ENCODE measurements at places on chromosomes 3 and 15. TPM values are rescaled to one million over a fixed set of nuclear protein-coding genes. Genes with fewer than 3 reads are reported as not detected.

GRCh38 chr3:151225040-151225975, 22.3 kb upstream of the GPR171 start:
- no peak for DNase-seq

Gene B3GALNT1
- total RNA-seq: 9.3 TPM

DNA sequence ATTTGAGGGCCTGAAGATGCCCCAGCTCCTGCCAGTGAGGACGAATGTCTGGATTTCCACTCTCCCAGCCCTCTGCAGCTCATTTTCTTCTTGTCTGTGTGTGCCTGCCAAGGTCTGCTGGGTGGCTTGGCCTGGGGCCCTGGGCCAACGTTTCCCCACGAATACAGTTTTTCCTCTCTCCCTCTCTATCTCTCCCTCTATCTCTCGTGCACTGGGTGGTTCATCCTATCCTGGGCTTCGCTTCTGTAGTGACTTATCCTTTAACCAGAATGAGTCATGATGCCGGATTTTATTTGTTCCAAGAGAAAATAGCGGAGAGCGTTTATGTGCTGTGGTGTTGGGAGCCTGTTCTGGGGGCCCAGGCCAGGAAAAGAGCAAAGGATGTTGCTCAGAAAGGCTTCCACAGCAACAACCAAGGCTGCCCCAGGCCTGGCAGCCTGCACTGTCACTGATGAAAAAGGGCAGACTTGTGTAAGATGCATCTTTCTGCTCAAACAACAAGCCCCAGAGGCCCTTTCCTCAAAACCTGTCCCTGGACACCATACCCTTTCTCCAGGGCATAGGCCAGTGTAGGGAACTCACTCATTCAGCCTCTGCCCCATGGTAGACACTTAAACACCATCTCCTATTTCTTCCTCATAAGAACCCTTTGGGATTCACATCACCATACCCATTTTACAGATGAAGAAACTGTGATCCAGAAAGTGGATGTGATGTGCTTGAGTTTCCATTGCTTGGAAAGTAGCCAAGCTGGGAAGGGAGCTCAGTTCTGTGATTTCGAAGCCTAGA, 47.3 kb downstream of the ITGA11 start:
- DNase-seq: peak; percentile 26

Gene FEZF2
- not detected for total RNA-seq

- peak; percentile 91 for DNase-seq
Observed at GRCh38 chr3:48685603-48686511, at the start of gene NCKIPSD. NCKIPSD (minus strand) TSS chr3:48685915; CDS start chr3:48685807, 108 bp downstream.

- no peak for DNase-seq
Observed at GRCh38 chr3:41031401-41031800, 167.9 kb upstream of the CTNNB1 start.

- DNase-seq: no peak
Observed at GRCh38 chr3:55160241-55160983, 232.6 kb upstream of the LRTM1 start.

- no peak for DNase-seq
Observed at GRCh38 chr3:166420071-166420470, 582.8 kb upstream of the BCHE start.

- DNase-seq: no peak
Observed at GRCh38 chr3:10088256-10088655, 19.8 kb downstream of the FANCD2OS start.

GRCh38 chr3:39809995-39810595, 686 bp downstream of the MYRIP start:
- DNase-seq: no peak

- DNase-seq: no peak
Observed at GRCh38 chr3:2915826-2916225, 194.3 kb downstream of the IL5RA start.

- DNase-seq: no peak
Observed at GRCh38 chr3:17398959-17399551, 343.4 kb downstream of the TBC1D5 start.

GRCh38 chr3:114320246-114320645, 26.4 kb downstream of the TIGIT start:
- DNase-seq: no peak

Gene TBC1D5
- 58.9 TPM for total RNA-seq

Gene LHFPL4
- total RNA-seq: not detected

- DNase-seq: no peak
Observed at GRCh38 chr3:195768831-195769303, 42.9 kb downstream of the MUC4 start.

DNA sequence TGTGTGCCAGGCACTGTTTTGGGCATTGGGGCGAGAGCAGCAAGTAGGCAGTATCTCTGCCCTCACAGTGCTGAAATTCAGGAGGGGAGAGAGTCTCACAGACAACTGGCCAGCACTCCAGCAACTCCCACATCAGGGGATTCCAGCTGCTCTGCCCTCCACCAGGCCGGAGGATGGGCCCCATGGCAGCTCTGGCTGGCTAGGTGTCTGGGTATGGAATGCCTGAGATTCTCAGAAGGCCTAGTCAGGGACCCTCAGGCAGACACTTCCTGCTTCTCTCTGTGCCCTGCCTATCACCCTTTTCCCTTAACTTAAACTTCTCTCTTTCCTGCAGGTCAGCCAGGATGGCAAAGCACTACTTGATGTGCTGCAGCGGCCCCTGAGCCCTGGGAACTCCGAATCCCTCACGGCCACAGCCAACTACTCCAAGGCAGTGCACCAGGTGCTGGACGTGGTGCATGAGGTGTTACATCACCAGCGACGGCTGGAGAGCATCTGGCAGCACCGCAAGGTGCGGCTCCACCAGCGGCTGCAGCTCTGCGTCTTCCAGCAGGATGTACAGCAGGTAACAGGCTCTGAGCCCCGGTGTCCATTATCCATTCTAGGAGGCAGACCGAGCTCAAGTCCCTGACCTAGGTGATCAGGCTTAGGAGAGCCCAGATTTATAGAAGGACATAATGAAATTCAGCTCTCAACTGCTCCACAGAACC, 342.2 kb upstream of the ROPN1 start:
- no peak for DNase-seq

- no peak for DNase-seq
Observed at GRCh38 chr15:33314069-33314468, 3.3 kb downstream of the RYR3 start.

GRCh38 chr3:73605412-73605811, 19.3 kb downstream of the PDZRN3 start:
- no peak for DNase-seq

- no peak for DNase-seq
Observed at GRCh38 chr3:54506603-54507002, 384.3 kb downstream of the CACNA2D3 start.

GRCh38 chr3:13013151-13013561, 60.1 kb downstream of the IQSEC1 start:
- DNase-seq: no peak

Gene OCA2
- total RNA-seq: not detected

DNA sequence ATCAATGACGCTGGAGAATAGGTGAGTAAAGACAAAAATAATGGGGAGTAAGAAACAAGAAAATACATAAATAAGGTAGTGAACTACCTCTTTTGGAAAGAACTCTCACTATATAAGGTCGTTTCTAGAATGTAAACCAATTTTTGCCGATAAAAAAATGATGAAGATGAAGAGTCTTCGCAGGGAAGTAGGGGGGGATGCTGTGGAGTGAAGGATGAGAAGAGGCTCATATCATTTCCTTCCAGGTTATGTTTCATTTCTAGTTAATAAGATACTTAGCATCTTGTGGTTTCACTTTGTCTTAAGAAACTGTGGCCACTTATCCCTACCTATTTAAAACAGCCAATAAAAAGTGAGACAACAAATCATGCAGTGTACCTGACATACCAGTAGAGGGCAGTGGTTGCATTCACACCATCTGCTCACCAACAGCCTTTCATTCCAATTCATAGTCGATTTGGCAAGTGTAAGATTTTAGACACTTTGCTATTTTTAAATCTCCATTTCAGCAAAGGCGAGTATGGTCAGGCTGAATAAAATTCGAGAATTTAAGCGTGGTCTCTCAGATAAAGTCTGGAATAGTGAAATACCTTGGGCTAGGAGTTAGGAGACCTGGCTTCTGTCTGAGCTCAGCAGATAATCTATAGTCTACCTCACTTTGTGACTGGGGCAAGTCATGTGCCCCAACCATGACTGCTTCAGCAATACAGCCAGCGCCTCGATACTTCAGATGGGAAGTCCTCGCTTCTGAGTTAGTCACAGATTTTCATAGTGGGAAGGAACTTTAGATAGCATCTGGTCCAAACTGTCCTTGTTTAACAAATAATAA, 28.9 kb upstream of the ICE2 start:
- peak; percentile 74 for DNase-seq

GRCh38 chr3:37988931-37989525, 1.6 kb upstream of the VILL start:
- no peak for DNase-seq

DNA sequence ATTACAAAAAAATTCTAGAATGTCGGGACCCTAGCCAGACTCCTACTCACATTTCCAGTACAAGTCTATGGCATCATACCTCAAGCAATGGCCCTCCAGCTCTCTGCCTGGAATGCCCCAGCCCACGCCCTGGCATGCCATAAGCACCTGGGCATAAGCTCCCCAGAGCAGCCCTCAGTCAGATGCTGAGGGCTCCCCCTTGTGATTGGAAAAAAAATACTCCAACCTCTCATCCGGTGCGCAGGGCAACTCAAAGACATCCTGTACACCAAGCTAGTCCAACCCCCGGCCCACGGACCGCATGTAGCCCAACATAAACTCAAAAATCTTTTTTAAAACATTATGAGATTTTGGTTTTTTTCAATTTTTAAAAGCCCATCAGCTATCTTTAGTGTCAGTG, 115.4 kb downstream of the NEK10 start:
- peak; percentile 44 for DNase-seq

- no peak for DNase-seq
Observed at GRCh38 chr15:73751899-73752805, 999 bp downstream of the INSYN1 start.

DNA sequence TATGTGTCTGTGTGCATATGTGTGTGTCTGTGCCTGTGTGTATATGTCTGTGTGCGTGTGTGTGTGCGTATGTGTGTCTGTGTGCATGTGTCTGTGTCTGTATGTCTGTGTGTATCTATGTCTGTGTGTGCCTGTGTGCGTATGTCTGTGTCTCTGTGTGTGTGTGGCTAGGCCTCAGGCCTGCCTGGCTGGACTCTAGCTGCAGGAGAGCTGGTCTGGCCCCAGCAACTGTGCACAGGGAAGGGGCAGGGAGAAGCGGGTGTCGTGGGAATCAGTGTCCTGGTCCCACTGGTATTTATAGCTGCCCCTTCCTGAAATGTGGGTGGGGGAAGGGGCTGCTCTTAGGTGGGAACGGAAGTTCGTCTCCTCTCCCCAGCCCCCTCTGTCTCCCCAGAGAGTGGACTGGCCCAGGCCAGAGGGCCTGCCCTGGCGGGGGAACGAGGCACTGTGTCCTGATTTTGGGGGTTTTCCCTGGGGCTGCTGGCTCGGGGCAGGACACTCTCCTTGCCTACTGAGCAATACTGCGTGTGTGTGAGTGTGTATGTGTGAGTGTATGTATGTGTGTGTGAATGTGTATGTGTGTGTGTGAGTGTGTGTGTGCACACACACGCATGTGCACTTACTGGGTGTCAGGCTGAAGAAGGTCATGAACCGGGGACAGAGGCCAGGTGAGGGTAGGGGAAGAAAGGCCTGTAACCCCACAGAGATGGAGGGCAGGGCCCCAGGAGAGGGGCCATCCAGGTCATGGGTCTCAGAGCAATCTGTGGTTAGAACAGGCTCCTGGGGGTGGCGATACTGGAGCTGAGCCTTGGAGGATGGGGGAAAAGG, 6.6 kb downstream of the CSPG4 start:
- DNase-seq: no peak

GRCh38 chr3:187107989-187108388, 31.3 kb downstream of the RPL39L start:
- no peak for DNase-seq

Gene MESP2
- not detected for total RNA-seq
